ENCODE measurements at places on chromosomes 3 and 15.

DNA sequence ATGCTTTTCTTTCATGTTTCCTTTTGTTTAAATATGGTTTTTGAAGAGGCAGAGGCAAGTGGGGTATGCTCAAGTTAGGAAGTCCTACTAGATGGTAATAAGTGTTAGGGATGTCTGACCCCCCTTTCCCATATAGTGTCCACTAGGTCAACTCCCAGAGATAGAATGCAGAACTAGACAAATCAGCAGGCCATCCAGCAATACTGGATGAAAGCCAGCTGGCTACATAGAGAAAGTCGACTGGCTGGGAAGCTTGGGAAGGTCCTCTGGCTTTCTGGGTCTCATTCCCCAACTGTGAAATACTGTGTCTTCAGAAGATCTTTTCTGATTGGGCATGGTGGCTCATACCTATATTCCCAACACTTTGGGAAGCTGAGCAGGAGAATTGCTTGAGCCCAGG is 113.8 kb downstream of the SNRK start:
- no peak for DNase-seq

DNA sequence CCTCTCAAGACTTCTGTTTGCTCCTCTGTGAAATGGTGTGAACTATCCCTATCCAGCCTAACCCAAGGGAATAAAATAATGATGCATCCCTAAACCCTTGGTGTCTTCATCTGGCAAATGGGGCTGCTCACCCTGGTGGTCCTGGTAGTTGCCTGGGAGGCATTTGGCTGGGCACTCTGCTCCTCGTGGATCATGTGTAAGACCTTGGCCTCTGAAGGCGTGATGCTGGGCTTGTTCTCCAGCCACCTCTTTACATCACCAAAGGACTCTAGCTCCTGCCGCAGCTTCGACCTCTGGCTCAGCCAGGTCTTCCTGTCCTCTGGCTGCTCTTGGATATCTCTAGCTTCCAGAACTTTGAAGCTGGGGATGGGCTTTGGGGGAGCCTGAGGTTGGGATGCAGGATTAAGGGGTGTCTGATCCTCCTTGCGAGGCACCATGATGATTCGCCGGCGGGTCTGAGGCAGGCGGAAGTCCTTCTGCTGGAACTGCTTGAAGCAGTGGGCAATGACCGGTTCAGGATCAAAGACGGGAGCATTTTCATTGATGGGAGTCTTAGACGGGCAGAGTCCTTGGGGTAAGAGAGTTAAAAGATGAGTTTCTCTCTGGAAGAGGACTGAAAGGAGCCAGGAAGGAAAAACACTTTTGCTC is 7.1 kb downstream of the EFCAB12 start:
- no peak for DNase-seq

DNA sequence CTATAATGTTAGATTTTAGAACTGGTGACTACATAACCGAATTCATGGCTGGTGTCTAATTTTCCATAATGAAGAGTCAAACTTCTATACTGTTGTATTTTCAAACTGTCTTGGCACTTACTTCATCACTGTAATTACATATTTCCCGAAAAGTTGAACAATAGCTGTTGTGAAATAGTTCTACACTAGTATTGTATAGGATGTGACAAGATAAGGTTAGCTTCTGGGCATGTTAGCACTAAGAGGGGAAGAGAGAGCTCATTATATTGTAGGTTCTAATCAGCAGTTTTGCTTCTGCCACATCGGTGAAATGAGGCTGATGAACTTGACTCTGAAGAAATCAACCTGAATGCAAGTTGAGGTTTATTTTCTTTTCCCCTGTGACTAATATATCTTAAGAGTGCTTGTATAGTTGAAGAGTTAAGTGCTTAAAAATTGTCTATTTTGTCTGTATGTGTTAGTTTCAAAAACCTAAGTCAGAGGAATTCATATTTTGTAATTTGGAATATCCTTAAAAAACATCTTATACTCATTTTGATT is 8.9 kb downstream of the GYG1 start:
- no peak for DNase-seq

GRCh38 chr3:101171681-101172191 is 148.6 kb downstream of the IMPG2 start:
- DNase-seq: no peak

GRCh38 chr3:69648126-69648525 is 91.1 kb upstream of the MITF start:
- DNase-seq: no peak

- no peak for DNase-seq
Measured at GRCh38 chr15:72585476-72586058, 68.9 kb upstream of the GOLGA6B start.

- DNase-seq: no peak
Measured at GRCh38 chr3:15361494-15362214, 29.3 kb upstream of the SH3BP5 start.

DNA sequence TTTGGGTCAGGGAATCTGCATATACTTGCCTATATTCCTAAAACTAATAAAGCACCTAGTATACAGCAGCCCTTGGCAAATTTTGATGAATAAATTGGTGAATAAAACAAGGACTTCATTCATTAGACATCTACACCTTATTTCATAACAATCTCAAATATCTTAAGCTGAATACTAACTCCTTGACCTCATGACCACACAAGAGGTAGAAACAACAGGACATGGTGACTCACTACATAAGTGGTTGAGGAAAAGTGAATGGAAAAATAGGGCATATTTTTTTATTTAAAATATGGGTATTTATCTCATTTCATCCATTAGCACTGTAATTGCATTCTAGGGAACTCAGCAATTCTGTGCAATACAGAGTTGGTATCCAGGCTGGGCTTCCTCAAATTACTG is 7.8 kb upstream of the STAC start:
- no peak for DNase-seq

DNA sequence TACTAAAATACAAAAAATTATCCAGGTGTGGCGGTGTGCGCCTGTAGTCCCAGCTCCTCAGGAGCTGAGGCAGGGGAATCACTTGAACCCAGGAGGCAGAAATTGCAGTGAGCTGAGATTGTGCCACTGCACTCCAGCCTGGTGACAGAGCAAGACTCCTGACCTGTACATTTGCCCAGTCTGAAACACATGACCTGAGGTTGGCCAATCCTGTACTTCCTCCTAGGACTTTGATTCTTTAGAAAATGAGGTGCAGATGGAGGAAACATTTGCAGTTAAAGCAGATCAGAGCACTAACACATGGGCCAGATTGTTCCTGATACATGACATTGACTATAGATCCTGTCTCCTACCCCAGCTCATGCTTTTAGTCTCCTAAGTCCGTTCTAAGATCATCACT is 28.9 kb upstream of the LPP start:
- DNase-seq: no peak

DNA sequence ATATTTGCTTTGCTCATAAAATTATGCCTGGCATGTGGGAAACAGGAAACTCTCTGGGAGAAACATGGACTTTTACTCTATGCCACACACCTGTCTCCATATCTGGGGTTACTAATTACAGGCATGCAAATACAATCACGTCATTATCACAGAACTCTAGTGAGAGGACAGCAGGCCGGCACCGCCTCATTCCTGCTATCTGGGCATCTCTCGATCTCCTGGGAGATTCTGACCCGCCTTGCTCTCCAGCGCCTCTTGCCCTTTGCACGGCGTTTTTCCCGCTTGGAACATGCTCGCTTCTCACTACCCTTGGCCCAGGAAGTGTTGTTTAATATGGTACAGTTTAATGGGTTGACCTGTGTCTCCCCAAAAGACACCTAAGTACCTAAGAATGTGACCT is 45.4 kb upstream of the PARL start:
- DNase-seq: no peak

DNA sequence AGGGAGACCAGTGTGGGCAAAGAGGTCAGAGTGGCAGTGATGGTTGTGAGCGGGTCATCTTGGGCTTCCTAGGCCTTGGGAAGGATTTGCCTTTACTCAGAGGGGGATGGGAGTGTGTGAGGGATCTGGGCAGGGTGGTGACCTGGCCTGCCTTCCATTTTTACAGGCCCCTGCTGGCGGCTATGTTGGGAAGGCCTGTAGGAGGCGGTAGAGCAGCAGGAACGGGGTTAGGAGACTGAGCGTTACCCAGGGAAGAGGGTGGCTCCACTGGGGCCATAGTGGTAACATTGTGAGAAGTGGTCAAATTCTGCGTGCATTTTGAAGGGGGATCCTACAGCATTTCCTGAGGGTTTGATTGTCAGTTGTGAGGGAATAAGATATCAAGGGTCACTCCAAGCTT is 307.3 kb upstream of the CTDSPL start:
- peak; percentile 27 for DNase-seq

DNA sequence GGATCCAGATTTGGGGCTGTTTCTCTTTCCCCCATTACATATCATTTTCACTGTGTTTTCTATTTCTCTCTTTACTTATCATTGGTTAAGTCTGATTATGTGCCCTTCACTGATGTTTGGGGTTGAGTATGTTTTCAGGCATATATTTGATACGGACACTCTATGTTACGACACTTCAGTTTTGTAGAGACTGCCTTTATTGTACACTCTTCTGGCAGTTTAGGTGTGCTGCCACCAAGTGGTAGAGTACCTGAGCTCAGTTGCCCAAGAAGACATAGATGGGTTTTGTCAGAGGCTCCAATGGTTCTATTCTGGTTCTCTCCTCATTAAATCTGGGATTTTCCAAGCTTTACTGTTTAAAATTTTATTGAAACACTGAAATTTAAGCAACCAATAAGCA is 255.0 kb upstream of the ROPN1 start:
- DNase-seq: no peak

- DNase-seq: no peak
Measured at GRCh38 chr3:1092771-1093170, at the start of gene CNTN6. TSS of gene CNTN6 (plus strand) at chr3:1093024. CDS start at chr3:1148009, 54,985 bp downstream.

GRCh38 chr3:63067999-63068645 is 192.9 kb upstream of the CADPS start:
- DNase-seq: peak; percentile 43

DNA sequence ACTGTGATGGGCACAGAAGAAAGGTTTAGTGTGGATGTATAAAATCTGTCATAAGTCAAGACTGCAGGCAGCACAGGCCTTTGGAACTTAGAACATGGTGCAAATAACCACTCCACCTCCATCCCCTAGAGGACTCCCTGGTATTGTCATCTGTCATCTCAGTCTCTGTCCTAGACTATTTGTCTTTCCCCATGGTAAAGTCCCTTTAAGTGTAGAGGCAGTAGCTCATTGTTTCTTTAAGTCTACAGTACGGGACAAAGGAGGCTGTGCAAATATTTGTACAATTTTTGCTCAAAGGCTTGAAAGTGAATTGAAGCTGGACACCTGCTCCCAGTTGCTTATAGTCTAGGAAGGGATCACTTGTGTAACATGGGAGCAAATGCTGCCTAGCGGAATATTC is 3.2 kb upstream of the PXYLP1 start:
- DNase-seq: no peak

DNA sequence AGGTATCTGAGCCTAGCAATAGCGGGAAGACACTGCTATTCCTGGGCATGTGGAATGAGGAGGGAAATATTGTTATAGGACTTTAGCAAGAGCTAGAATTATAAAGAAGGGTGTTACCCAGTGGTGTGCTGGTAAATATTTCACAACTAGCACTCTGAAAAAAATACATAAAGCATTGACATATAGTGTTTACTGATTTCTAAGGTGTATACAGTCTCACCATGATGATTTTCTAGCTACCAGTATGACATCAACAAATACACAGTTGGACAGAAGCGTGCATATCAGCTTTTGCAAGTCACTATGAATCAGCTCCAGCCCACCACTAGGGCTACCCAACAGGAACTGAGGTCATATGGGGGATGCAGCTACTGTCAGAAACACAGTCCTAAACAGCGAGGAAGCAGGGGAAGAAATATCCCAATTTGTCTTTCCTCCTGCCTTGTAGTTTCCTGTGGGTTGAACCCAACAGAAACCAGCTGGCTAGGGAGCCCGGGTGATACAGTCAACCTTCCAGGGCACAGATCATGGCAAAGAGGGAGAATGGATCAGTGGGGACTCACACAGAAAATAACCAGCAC is 39.6 kb downstream of the HGD start:
- no peak for DNase-seq

- DNase-seq: no peak
Measured at GRCh38 chr3:50551054-50551659, 16.4 kb downstream of the C3orf18 start.

- no peak for DNase-seq
Measured at GRCh38 chr15:48643776-48644466, 1.6 kb downstream of the FBN1 start.

DNA sequence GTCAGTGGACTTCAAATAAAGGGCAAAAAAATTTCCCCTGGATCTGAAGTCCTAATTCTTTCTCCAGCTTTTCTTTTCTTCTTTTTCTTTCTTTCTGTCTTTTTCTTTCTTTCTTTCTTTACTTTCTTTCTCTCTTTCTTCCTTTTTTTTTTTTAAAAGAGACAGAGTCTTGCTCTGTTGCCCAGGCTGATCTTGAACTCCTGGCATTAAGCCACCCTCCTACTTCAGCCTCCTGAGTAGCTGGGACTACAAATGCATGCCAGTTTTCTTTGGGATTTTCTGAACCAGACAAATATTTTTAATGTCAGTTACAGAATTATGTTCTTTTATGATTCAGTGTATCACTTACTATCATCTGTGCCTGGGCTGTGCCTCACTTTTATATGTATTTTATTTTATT is 45.4 kb upstream of the CMTM8 start:
- no peak for DNase-seq

DNA sequence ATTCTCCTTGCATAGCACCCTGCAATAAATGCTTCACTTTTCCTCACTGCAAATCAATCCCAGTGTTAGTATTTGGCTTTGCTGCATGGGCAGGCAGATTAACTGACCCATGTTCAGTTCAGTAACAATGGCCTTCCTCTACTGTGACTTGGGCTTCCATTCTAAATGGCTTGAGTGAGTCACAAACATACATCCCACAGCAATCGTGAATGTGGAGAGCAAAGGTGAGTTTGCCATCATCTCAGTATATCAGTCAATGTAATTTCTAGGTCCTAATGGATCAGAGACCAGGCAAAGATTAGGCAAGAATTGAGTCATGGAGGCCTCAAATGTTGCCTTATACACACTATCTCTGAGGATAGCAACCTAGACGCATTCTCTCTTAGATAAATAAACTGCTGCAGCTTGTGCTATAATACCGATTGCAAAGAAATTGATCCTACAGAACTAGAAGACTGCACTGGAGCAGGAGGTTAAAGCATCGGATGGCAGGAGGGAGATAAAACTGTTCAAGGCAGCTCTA is 8.3 kb upstream of the ATP8B4 start:
- DNase-seq: no peak

DNA sequence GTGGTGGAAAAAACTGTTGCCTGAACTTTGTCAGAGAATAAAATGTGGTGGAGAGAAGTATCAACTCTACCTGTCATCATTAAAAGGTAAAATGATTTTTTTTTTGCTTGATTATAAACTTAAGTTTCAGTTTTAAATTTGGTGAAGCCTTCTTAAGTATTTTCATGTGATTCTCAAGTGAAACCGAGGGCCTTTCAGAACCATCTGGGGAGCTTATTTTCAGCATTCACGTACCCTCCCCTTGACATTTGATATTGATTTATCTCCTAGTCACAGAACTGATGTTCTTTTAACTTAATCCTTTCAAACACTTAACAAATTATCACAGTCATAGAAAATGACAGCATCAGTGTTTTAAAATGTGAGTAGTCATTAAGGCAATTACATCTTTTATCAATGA is 38.5 kb downstream of the HPS3 start:
- no peak for DNase-seq

GRCh38 chr3:122959339-122959738 is 68.2 kb downstream of the SEMA5B start:
- DNase-seq: no peak

All from iPS DF 6.9 (cell line).